ENCODE measurements at places on chromosomes 5 and 9. TPM values are rescaled to one million over a fixed set of nuclear protein-coding genes. Genes with fewer than 3 reads are reported as not detected.

- H3K4me3 ChIP-seq = no peak overlapping the region
- no peak for DNase-seq
- no peaks in the 10 kb centered on the region for H3K27me3 ChIP-seq
- no peak overlapping the region for H3K27ac ChIP-seq
- H3K4me1 ChIP-seq = no peaks in the 10 kb centered on the region
These were observed 118.2 kb downstream of the BOD1 start for GRCh38 chr5:173498286-173498685.

DNA sequence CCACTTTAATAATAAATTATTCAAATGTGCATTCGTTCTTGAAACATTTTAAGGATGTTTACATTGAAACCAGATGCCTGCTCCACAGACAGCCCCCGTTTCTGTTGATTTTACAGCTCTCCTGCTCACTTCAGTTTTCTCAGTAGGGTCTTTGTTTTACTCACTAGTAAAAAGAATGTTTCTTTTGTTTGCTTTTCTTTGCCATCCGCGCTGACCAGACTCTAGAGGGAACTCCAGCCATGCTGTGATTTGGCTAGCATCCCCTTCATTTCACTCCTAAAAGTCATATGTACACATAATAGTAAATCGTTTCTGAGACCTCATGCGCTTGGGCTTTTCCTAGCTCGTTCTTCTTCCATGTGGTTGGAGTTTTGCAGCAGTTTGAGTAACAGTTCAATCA is 28.7 kb upstream of the PALM2AKAP2 start:
- H3K27me3 ChIP-seq = no peaks in the 10 kb centered on the region
- no peak for DNase-seq
- no peaks in the 10 kb centered on the region for H3K36me3 ChIP-seq
- no peaks in the 10 kb centered on the region for H3K4me1 ChIP-seq
- no peak overlapping the region for H3K27ac ChIP-seq

The TMEM171 gene
- total RNA-seq = 5.0 TPM

The RAPGEF1 gene
- total RNA-seq = 124 TPM

The WDR5 gene
- 42.4 TPM for total RNA-seq

DNA sequence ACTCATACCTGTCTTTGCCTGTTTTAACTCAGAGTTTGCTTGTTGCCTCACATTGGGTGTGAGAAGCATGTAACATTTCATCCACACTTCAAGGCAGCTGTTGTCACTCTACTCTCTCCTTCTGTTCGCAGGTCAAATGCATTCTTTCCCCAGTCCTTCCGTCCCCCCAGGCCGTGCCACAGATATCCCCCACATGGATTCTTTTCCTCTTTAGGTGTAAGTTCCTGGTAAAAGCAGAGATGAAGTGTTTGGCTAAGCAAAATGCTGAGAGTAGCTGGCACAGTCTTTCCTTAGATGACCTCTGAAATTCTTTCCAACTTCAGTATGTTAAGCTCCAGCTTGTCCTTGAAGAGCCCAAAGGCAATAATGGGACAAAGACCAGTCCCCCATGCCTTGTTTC is 328.2 kb downstream of the SLIT3 start:
- no peak overlapping the region for H3K27ac ChIP-seq
- no peak for DNase-seq
- no peaks in the 10 kb centered on the region for H3K36me3 ChIP-seq
- no peaks in the 10 kb centered on the region for H3K27me3 ChIP-seq
- no peak overlapping the region for H3K4me3 ChIP-seq
- H3K4me1 ChIP-seq = no peaks in the 10 kb centered on the region

GRCh38 chr5:2735996-2736395 is 15.5 kb downstream of the IRX2 start:
- no peaks in the 10 kb centered on the region for H3K4me1 ChIP-seq
- no peak overlapping the region for H3K4me3 ChIP-seq

DNA sequence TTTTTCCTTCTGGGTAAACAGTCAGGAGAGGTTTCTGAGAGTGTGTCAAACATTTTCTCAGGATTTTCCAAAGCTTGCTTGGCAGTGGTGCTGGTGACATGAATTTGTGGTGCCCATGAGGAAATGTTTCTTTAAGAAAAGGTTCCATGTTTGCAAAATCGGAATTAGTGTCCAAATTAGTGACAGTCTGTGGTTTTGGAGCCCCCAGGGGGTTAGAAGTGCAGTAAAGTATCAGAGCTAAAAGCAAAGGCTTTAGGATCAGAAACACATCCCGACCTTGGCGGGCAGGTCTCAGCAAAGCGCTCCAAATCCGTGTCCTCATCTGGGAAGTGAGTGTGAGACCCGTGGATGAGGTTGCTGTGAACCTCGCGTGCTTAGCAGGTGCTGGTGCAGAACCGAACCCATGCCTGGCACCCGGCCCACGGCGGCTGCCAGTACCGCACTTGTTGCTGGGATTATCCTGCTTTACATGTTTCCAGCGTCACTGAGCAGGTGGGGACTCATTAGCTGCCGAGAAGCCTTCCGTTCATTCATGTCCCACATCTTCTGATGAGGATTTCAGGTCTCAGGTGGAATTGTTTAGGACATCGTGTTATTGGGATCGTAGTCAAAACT is 70.8 kb upstream of the COL5A1 start:
- H3K4me3 ChIP-seq = no peak overlapping the region
- no peaks in the 10 kb centered on the region for H3K4me1 ChIP-seq
- H3K36me3 ChIP-seq = no peaks in the 10 kb centered on the region
- DNase-seq = no peak
- H3K27ac ChIP-seq = no peak overlapping the region
- no peaks in the 10 kb centered on the region for H3K27me3 ChIP-seq
